ENCODE measurements at places on chromosomes 11 and 22. TPM values are rescaled to one million over a fixed set of nuclear protein-coding genes. Genes with fewer than 3 reads are reported as not detected.

DNA sequence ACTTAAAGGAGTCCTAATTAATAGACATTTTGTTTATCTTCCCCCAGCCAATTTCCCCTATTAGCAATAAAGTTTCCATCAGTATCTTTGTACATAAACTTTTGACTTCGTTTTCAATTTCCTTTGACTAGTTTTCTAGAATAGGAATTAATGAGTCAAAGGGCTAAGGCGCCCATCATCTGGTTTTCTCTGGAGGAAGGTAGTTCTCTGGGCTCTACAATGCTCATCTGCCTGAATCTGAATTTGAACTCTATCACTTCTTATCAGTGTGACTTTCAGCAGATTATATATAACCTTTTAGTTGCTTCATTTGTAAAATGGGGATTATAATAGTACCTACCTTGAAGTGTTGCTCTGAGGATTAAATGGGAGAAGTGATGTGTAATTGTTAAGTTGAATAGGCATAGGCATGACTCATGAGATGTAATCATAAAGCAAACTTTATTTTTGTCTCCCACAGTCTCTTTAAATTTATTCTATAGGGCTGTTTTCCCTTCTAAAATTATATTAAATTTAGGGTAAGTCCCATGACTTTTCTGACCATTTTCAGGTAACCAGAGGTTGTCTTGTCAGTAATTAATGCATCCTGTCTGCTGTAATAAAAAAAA is 5.8 kb upstream of the TUB start:
- no peak for DNase-seq

Gene TTC28
- 10.4 TPM for total RNA-seq

GRCh38 chr11:73173755-73174494 is 31.8 kb upstream of the FCHSD2 start:
- DNase-seq, result peak; percentile 87

DNA sequence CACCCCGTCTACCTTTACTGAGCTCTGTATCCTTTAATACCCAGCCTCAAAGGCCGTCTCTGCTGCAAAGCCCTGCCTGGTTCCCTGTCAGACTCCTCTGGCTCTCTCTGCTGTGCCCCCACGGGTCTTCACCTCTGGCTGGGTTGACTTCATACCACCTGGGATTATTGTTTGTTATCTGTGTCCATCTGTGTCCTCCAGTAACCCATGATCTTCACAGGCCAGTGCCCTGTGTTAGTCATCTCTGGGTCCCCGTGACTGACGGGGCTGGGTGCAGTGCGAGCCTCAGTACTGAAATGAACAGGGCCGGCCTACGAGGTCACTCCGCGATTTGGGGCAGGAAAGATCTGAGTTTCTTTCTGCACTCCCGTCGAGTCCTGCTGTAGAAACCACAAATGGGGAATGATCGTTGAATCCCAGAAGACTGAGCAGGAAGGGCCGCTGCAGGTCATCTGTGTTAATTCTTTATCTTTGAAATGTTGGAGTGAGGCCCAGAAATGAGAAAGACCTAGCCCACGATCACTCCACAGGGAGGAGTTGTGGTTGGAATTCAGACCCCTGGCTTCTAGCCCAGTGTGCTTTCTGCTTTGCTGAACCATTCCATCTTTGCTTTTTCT is 12.3 kb upstream of the TUB start:
- no peak for DNase-seq

- no peak for DNase-seq
These were observed 52.0 kb downstream of the CBL start for GRCh38 chr11:119258180-119258579.

GRCh38 chr11:73230931-73231330 is 12.8 kb downstream of the P2RY2 start:
- no peak for DNase-seq

GRCh38 chr11:93903989-93904388 is 53.6 kb upstream of the VSTM5 start:
- DNase-seq, result no peak

Gene TTLL8
- total RNA-seq, result not detected

DNA sequence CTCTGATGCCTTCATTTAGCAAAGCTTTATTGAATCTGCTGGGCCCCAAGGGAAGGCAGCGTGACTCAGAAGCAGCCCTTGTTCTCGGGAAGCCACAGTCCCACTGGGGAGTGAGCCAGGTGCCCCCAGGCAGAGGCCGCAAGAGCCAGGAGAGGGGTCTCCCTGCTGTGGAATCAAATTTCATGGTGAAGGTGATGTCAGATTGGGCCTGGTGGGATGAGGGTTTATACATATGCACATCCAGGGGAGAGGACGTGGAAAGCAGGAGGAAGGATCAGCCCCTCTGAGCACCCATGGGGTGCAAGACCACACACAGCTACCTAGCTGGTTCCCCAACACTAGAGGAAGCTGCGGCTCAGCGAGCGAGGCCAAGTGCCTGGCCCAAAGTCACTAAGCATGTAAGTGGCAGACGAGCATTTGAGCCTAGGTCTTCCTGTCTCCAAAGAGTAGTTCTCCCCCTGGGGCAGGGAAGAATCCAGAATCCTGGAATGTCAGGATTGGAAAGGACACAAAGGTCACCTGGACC is 2.0 kb downstream of the SYNGR1 start:
- no peak for DNase-seq

Gene ARHGAP42
- total RNA-seq, result 4.5 TPM

GRCh38 chr22:41500303-41500702 is 31.4 kb downstream of the ACO2 start:
- no peak for DNase-seq

GRCh38 chr11:23502389-23502788 is 642.1 kb upstream of the CCDC179 start:
- no peak for DNase-seq

Gene SMC1B
- total RNA-seq, result not detected

Gene CCDC179
- not detected for total RNA-seq

Gene PLEKHA7
- total RNA-seq, result 18.3 TPM

- no peak for DNase-seq
These were observed 529.8 kb upstream of the CADM1 start for GRCh38 chr11:116033931-116034553.

GRCh38 chr11:9757809-9758636 is 94.1 kb downstream of the SWAP70 start:
- DNase-seq, result peak; percentile 95

DNA sequence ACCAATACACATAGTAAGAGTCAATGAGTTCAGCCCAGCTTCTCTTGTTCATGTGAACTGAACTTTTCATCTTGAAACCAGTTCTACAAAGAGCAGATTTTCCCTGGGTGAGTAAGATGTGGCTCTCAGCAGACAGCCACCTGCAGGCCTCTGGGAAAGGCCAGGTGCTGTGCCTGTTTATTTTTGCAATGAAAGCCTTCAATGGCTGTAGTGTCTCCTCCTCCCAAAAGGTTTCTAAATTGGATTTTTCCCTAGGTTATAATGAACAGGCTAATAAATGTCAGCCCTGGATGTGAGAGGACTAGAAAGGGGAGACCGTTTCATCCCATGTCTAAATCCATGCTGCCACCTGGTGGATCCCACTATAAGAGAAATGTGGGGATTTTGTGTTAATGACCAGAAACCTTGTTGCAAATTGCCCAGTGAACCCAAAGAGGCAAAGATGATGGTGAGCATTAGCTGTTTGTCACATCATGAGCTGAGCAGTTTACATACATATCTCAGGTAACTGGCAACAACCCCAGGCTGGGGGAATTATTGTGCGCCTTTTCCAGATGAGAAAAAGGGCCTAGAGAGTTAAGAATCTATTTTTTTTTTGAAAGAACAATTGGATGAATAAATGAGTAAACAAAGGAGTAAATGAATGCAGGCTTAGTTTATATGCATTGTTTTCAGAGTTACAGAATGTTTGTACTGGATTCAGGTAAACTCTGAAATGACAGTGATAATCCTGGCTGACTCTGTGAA is 12.7 kb downstream of the C11orf91 start:
- no peak for DNase-seq

DNA sequence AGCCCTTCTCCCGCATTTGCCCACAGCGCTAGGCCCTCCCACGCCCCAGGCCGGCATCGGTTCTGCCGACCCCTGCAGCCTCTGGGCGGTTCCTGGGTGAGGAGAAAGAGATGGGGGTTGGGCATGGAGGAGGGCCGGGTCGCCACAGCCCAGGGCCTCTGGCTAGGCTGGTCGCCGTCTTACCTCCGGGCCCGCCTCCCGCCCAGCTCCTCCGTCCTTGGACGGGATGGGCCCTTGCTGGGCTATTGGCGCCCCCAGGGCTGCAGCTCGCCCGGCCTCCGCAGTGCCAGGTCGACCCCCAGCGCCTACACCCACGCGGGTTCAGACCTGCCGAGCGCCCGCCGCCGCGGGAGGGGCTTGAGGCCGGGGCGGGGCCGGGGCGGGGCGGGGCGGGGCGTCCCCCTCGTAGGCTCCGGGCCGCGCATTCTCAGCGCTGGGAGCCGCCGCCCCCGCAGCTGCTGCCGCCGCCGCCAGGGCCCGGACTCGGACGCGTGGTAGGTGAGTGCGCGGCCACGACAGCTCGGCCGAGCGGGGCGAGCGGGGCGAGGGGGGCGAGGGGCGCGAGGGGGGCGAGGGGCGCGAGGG is at the start of gene CD151:
CD151 (plus strand) TSS at position 424 of the 585 bp plus-strand sequence. CDS start 3,118 bp downstream, outside the sequence.
- no peak for DNase-seq

- no peak for DNase-seq
These were observed 267.6 kb upstream of the TENM4 start for GRCh38 chr11:79708319-79708932.

- DNase-seq, result peak; percentile 89
These were observed 561 bp downstream of the FXYD2 start for GRCh38 chr11:117823946-117824420.

GRCh38 chr22:36227396-36227795 is 11.9 kb downstream of the APOL2 start:
- DNase-seq, result no peak

- no peak for DNase-seq
These were observed 20.3 kb downstream of the ZC3H12C start for GRCh38 chr11:110113505-110113904.

GRCh38 chr11:36817336-36817965 is 219.4 kb upstream of the RAG2 start:
- no peak for DNase-seq

GRCh38 chr11:130428316-130429119 is at the start of gene ADAMTS8:
Gene ADAMTS8 (minus strand): TSS chr11:130428609. CDS start chr11:130428286, 323 bp downstream.
- peak; percentile 57 for DNase-seq

DNA sequence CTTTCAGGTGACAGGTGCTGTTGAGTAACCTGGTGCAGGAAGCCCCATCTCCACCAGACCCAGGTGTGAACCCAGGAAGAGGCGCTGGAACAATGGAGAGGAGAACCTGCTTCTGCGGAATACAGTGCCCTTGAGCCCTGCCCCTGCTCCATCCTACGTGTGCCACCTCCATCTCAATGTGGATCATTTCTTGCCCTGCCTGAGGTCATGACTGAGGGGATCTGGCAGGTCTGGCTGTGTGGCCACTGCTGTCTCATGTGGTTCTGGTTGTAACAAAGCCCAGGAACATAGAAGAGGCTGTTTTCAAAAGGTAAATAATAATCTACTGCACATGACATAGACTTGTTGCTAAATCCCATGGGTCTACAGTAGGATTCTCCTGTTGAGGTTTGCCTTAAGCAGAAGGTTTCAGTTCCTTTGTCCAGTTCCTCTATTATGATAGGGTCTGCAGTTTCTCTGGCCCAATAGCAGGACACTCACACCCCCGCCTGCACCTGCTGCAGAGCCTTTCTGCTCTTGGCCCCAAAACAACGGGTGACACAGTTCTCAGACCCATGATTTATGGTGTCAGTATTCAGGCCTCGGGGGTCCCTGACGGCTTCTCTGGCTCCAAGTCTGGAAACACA is 113.5 kb upstream of the IGLL5 start:
- no peak for DNase-seq

GRCh38 chr22:45291061-45291930 is 6.5 kb downstream of the UPK3A start:
- DNase-seq, result peak; percentile 30

DNA sequence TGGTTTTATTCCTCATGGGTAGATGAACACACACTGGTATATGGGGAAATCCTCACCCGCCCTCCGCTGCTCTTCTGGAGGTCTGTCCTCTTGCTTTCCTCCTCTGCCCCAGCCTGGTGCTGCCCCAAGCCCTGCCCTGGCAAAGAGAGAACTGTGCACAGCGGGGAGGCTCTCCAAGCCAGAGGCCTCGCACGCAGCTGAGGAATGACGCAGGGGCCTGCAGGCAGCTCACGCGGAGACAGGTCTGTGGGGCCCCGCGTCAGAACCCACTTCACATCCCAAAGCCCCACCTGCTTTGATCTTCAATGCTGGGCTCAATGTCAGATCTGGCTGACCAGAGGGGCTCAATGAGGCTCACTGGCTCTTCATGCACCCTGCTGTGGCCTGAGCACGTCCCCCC is 10.0 kb downstream of the GATD1 start:
- no peak for DNase-seq

DNA sequence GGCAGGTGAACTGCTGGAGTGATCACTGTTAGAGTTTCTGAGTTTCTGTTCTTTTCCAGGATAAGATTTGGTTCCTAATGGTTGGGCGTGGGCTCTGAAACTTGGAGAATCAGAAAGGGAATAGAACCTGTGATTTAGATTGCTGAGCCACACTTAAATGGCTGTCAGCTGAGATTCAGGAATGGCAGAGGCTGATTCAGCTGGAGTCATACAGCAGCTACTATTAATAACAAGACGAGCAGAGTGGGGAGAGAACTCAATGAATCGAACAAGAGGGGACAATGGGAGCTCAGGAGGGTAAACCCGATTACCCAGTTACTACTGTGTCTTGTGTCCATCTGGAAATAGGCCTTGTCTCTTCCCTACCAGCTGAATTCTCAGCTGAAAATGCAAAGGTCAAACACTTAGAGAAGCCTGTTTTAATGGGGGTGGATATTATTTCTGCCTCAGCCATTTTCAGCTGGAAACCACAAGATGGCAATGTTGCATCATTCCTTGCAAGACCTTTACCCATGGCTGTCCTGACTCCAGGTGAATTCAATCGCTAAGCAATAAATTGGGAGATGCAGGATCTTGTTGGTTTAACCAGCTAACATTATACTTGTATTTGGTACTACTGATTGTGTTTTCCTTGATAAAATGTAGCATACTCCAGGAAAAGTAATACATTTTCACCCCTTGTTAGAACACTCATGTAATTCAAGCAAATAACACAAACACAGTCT is 104.5 kb upstream of the RAG2 start:
- no peak for DNase-seq

- DNase-seq, result no peak
These were observed 70.0 kb downstream of the NARS2 start for GRCh38 chr11:78504708-78505107.

Gene APOA5
- total RNA-seq, result not detected

Gene APOBEC3H
- 0.32 TPM for total RNA-seq

Measured in Right ventricle myocardium inferior (tissue), 1 donor.